HL-60 (cell line): ENCODE measurements at places on chromosomes 16 and 17.

DNA sequence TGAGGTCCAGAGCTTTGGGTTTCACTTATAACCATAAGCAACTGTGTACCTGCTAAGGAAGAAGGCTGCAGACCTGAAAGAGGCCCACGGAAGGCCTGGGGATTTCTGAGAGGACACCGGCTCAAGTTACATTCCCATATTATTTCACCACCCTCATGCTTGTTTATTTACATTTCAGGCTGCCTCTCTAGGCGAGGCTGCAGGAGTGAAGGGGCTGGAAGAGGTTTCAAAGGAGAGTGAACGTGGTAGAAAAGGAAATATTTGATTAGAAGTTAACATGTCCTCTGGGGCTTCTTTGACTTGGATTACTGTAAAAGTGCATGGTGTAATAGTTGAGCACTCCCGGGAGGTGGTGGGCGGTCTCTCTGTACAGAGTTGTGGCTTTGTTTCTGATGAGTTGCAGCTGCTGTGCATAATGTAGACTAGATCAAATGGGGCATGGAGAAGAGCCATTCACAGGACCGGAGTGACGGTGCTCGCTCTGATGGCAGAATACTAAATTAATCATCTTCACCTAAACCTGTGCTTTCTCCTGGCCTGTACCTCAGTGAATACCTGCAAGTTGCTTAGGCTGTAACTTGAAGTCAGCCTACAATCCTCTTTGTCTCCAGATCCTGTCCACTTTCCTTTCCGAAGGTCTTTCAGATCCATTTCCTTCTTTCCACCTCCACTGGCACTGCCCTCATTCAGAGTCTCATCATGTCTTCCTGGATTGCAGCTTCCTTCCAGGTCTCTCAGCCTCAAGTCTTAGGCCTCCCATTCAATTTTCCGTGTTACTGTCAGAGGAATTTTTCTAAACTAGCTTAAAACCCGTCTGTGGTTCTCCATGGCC lies 1.9 kb upstream of the CPD start:
- peak; percentile 28 for DNase-seq

DNA sequence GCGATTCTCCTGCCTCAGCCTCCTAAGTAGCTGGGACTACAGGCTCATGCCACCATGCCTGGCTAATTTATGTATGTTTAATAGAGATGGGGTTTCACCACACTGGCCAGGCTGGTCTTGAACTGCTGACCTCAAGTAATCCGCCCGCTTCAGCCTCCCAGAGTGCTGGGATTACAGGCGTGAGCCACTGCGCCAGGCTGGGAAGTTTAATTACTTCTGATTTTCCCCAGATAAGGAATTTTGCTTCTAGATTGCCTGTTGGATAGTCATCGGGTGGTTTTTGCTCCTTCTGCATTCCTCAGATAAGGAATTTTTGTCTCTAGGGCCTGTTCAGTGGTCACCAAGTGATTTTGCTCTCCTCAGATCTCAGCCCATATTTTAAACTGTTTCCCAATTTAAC lies 112.5 kb downstream of the MAP2K4 start:
- DNase-seq: no peak

GRCh38 chr17:20234276-20234675 lies 225.1 kb downstream of the SPECC1 start:
- DNase-seq: no peak

GRCh38 chr16:12767897-12768296 lies 35.8 kb downstream of the CPPED1 start:
- DNase-seq: no peak

DNA sequence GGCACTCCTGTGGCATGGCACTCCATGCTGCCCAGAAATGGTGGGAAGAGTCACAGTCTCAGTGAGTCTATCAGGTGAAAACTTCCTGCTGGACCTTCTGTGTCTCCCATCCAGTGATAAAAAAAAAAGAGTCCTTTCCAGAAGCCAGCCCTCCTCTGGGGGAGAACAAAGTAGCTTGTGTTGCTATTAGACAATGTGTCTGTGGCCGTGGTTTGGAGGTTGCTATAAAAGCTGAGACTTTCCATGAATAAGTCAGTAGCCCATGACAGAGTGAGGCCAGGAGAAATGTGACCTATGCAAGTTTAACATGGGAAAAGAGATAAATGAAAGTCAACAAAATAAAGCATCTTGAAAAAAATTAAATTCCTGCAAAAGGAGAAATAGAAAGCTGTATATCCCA lies 250.7 kb upstream of the MON1B start:
- DNase-seq: no peak

- no peak for DNase-seq
Measured at GRCh38 chr17:56629531-56630075, 36.1 kb downstream of the NOG start.

- DNase-seq: no peak
Measured at GRCh38 chr17:2904135-2904534, 107.9 kb downstream of the RAP1GAP2 start.

DNA sequence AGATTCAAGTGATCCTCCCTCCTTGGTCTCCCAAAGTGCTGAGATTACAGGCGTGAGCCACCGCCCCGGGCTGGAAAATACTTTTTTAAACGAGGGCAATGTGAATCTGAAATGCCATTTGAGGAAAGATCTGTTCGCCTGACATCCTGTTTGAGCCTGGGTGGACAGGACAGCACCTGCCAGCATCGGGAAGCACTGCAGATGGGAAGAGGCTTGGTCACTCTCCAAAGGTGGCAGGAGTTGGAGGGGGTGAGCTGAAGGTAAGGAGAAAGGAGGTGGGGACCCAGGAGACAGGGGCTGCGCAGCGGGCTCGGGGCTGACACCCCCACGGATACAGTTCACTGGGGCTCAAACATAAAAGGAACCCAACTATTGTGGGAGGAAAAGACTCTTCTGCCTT lies 3.9 kb upstream of the BIRC5 start:
- no peak for DNase-seq

- no peak for DNase-seq
Measured at GRCh38 chr17:58991718-58992331, 114.9 kb downstream of the TRIM37 start.

- DNase-seq: no peak
Measured at GRCh38 chr17:59388069-59388556, 56.7 kb downstream of the YPEL2 start.

- DNase-seq: no peak
Measured at GRCh38 chr17:10605221-10605783, 51.8 kb downstream of the MYH3 start.

DNA sequence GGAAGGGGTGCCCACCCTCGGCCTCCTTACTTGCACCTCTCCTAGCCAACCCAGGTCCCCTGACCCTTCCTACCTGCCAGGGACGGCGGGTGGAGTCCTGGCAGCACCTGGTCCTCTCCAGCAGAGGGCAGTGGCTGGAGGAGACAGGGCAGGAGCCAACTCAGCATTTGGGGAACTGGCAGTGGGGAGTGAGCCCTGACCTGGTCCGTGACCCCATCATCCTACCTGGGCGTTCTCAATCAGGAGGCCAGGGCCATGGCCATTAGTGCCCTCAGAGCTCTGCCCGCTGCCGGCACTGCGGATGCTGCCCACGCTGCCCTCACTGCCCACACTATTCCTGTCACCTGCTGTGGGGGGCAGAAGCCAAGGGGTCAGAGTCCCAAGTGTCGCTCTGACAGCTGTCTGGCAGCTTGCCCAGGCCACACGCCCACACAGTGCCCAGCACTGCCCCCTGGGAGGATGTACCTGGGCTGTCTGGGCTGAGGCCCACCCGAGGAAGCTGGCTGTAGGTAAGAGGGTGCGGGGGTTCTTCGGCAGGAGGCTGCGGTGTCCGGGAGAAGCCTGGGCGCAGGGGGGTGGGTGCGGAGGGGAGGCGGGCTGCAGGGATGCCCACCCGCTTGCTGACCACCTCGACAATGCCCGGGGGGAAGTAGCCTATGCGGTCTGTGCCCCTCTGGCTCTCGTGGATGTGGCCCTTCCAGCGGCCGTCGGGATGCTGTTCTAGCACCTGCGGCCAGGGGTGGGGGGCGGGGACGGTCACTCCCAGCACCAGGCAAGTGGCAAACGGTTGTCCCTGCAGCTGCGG lies 10.8 kb downstream of the CASKIN2 start:
- DNase-seq: peak; percentile 60
